HCEC 1CT (cell line): ENCODE measurements at places on chromosomes 5 and 9.

DNA sequence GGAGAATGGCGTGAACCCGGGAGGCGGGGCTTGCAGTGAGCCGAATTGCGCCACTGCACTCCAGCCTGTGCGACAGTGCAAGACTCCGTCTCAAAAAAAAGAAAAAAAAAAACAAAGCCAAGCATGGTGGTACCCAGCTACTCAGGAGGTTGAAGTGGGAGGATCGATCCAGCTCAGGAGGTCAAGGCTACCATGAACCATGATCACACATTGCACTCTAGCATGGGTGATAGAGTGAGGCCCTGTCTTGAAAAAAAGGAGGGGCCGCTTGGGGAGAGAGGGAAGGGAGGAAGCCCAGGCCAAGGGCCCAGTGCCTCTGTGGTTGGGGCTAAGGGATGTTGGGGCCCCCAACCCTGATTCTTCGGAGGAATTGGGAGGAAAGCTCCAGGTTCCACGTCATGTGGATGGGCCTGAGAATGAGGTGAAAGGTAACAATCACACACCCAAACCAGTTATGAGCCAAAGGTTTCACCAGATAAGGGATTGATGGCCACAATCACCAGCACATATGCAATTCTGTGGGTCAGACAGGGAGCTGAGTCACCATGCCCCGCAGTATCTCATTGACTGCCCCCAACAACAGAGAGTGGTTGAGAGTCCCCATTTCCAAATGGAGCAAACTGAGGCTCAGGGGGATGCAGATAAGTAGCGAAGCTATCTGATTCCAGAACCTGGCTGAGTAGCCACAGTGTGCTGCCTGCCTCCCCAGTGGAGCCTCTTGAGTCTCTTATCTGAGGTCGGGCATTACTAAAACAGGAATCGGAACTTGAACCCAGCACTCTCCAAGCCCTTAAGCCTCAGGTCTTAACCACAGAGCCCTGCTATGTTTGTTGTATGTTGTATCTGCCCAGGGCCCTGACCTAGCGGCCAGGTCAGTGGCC is 20.5 kb downstream of the SWI5 start:
- no peak for DNase-seq

- DNase-seq: no peak
These were observed 123.6 kb downstream of the ELAVL2 start for GRCh38 chr9:23702311-23702922.

GRCh38 chr9:101485924-101486692 is 47.5 kb upstream of the RNF20 start:
- DNase-seq: peak; percentile 38

DNA sequence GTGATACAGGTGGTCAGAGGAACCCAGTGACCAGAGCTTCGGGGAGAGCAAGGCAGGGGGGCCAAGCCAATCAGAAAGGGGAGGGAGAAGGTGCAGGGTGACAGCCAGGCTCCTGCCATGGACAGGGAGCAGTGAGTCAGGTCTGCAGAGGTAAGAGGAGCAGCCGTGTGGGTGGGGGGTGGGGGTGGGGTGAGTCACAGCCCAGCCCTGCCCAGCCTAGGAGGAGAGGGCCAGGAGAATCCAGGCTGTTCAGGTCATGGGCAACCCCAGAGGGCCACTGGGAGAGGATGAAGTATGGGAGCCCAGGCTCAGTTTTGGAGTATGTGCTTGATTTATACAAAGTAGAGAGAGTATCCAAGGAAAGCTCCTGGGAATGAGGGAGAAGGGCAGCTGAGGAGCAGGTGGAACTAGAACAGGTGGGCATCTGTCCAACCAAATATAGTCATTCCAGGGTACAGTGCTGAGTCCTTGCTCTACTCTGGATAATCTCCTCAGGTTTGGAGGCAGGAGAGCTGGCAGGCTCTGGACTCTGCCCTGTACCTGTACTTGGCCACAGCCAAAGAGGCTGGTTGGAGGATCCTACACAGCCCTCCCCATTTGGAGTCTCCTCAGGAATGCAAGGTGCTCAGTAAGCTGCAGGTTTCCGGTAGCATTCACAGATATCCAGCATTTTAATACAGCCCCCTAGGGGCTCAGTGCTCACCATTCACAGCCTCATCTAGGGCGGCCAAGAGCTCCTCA is 1.6 kb downstream of the HBEGF start:
- DNase-seq: no peak

DNA sequence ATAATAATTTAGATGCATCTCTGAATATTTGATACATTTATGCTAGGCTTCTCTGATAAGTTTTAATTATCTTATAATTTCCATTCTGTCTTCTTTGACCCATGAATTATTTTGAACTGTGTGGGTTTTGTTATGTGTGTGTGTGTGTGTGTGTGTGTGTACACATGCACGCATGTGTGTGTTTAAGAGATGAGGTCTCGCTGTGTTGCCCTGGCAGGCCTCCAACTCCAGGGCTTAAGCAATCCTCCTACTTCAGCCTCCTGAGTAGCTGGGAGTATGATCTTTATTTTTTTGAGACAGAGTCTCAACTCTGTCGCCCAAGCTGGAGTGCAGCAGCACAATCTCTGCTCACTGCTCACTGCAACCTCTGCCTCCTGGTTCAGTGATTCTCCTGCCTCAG is 75.4 kb downstream of the NDUFAF2 start:
- DNase-seq: peak; percentile 30

- DNase-seq: no peak
These were observed 54.0 kb upstream of the CDK20 start for GRCh38 chr9:88028338-88028737.

- peak; percentile 82 for DNase-seq
These were observed 7.9 kb downstream of the PRR7 start for GRCh38 chr5:177454397-177455035.

GRCh38 chr5:133930813-133931090 is 37.7 kb downstream of the C5orf15 start:
- DNase-seq: no peak

DNA sequence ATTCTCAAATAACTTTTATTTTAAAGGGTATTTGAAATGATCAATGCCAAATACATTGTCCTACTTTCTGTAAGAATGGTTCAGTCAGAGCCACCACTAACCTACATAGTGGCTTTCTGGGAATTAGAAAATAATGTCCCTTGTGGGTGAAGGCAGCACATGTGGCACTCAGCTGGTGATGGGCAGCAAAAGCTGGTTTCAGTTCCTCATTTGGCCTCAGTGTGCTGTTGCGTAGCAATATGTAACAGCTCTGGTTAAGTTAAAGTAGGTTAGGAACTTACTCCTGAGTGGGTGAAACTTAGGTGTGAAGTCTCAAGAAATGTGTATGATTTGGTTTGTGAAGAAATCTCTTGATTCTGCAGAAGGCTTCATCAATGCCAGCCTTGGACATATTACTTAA is 99.6 kb upstream of the SPEF2 start:
- DNase-seq: no peak

DNA sequence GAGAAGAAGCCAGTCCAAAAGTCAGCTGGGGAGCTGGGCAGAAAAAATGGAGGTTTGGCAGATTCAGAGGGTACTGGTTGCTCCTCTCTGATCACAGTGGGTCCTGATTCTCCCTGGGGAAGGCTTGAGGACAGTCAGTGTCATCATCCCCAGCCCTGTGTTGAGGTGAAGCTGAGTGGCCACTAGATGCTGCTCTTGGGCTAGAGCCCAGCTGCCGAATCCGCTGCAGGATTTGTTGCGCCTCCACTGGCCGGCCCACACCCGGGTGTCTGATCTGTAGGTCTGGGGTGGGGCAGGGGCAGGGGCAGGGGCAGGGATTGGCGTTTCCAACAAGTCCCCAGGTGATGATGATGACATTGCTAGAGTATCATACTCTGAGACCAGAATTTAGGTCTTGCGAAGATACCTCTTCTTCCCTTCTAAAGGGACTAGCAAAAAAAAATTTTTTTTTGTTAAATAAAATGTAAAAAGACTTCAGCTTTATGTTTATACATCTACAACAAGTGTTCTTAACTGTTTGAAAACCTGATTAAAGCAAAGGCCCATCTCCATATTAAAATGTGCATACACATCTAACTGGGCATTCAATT is 106.8 kb downstream of the PDE6A start:
- peak; percentile 70 for DNase-seq

DNA sequence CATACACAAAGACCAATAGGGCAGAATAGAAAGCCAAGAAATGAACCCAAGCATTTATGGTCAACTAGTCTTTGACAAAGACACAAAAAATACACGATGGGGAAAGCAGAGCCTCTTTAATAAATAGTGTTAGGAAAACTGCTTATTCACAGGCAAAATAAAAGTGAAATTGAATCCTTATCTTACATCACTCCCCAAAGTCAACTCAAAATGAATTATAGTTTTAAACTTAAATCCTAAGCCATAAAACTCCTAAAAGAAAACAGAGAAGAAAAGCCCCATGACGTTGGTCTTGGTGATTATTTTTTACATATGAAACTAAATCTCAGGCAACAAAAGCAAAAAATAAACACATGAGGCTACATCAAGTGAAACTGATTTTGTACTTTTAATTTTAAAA is 46.8 kb downstream of the CHSY3 start:
- DNase-seq: no peak

DNA sequence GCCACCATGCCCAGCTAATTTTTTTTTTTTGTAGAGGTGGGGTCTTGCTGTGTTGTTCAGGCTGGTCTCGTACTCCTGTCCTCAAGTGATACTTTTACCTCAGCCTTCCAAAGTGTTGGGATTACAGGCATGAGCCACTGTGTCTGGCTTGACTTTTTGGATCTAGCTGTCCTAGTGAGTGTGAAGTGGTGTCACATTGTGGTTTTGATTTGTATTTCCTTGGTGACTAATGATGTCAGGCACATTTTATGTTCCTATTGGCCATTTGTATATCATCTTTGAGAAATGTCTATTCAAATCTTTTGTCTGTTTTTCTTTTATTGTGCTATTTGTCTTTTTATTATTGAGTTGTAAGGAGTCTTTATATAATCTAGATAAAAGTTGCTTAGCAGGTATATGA is 53.5 kb upstream of the MCCC2 start:
- DNase-seq: peak; percentile 57

GRCh38 chr9:26723486-26723885 is 169.1 kb downstream of the CAAP1 start:
- no peak for DNase-seq

DNA sequence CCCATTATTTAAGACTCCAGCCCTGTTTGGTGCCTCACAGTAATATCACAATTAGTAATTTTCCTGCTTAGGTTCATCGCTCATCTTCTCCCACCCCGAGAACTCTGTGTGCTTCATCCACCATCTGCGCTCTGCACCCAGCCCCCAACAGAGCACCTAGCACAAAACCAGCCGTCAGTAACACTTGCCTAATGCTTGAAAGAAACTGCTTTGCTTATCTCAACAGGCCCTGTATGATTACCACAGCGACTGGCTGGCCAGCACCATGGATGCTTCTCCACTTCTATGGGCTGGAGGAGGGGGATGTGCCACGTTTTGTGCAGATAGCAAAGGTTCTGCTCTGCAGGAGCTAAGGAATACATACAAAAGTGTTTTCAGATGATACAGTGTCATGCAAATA is 166.8 kb downstream of the SPOCK1 start:
- no peak for DNase-seq
